ENCODE measurements at places on chromosomes 5 and 9.

DNA sequence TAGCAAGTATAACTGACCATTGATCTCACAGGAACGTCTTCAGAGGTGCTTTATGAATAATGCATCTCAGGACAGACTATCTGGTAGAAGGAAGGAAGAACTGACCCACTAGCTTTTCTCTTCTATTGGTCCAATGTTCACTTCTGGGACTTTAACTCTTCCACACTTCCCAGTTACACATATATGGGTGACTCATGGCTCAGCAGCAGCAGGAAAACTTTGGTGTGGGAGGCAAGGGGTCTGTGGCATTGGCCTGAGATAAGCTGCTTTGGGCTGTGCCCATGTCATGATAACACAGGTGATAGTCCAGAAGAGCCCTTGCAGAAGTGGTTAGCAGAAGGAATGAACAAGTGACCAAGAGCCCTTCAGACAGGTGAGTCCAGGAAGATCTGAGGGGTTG is 148.8 kb downstream of the RAB3C start:
- no peak for DNase-seq

GRCh38 chr9:135779571-135779970 is 77.6 kb downstream of the KCNT1 start:
- DNase-seq: no peak

- no peak for DNase-seq
Measured at GRCh38 chr5:157857816-157858526, 974 bp downstream of the CLINT1 start.

GRCh38 chr5:73154208-73155006 is 18.6 kb upstream of the TMEM174 start:
- no peak for DNase-seq

GRCh38 chr5:107011605-107012004 is 659.1 kb downstream of the EFNA5 start:
- DNase-seq: no peak

GRCh38 chr5:10333154-10334006 is 20.1 kb upstream of the MARCHF6 start:
- peak; percentile 69 for DNase-seq

DNA sequence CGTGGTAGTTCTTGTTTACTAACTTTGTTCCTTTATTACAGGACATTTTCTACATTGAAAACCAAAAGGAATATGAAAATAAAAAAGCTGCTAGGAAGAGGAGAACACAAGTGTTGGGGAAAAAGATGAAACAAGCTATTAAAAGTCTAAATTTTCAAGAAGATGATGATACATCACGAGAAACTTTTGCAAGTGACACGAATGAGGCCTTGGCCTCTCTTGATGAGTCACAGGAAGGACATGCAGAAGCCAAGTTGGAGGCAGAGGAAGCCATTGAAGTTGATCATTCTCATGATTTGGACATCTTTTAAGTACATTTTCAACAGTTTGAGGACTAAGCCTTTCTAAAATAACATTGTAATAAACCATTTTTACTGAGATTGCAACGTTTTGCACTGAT is 23.8 kb downstream of the PHAX start:
- DNase-seq: no peak

GRCh38 chr5:16574789-16575721 is 41.7 kb downstream of the RETREG1 start:
- DNase-seq: no peak

GRCh38 chr9:8876303-8876702 is 1076.7 kb upstream of the DMAC1 start:
- no peak for DNase-seq

DNA sequence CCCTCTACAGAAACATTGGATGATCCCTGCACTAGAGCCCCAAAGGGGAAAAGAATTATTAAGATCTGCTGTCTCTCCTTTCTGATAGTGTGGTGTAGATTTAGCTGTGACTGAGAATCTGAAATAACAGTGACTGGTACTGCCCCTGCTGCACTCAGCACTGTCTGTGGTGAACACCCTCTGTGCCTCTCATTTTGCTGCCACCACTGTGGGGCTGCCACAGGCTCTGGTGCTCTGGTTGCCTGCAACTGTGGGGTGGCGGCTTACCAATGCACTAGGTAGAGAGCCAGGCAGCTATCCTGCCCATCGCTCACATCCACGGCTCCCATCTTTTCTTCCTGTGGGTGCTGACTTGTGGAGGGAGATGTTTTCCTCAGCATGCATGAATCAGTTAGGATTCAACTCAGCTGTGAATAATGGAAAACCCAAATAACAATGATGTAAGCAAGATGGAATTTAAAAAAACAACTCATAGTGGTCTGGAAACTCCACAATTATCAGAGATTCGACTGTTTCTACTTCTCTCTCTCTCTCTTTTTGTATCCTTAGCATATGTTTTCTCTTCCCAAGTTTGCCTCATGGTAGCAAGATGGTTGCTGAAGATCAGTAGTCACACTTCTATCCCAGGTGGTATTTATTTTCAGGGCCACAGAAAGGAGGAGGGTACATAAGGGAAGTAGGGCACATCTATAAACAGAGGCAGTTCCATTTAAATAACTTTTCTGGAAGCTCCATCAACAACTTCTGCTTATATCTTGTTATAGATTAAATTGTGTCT is 99.8 kb upstream of the DAP start:
- no peak for DNase-seq

- no peak for DNase-seq
Measured at GRCh38 chr5:52449516-52449915, 338.2 kb upstream of the ITGA1 start.

DNA sequence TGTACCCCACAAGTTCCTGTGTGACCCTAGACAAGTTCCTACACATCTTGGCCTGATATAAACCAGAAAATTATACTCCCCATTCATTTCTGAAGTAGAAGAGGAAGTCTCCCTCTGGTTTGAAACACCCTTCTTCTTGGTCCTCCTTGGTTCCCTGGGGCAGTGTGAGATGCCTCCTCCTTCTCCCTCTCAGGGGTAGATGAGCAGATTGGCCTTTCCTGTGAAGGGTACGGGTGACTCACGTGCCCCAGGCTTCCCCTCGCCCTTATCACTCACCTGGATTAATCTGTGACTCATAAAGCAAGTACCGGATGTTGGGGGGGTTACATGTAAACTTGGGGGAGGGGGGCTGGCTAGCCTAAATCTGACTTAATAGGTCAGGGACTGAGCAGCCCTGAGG is 11.1 kb upstream of the AQP3 start:
- DNase-seq: no peak

DNA sequence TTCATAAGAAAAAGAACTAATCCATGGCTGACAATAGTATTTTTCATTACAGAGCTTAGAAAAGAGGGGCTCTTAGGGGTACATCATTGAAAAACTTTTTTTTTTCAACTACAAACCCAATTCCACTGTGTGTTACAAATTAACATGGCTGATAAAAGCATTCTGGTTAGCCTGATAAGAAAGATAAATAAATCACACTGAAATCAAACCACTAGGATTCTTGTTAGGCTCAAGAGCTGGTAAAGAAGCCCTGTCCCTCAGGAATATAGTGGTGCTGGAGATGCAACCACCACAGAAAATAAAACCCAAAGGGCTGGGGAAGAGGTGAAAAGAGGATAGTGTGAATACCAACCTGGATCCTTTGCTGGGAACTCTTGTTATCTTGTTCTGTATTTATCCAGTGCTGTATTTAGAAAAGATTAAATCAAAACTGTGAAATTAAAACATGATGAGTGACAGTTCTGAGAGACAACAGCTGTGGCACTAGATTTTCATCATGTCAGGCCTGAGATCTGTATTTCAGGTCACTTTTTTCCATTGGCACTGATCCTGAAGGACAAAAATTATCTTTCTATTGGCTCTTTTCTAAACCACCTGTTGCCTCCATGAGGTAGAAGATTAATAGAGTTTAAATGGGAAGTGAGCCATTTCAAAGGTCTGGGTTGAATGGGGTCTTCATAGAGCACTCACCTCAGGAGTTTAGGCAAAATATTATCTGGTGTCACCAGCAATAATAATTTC is 118.6 kb downstream of the ARRDC3 start:
- no peak for DNase-seq

DNA sequence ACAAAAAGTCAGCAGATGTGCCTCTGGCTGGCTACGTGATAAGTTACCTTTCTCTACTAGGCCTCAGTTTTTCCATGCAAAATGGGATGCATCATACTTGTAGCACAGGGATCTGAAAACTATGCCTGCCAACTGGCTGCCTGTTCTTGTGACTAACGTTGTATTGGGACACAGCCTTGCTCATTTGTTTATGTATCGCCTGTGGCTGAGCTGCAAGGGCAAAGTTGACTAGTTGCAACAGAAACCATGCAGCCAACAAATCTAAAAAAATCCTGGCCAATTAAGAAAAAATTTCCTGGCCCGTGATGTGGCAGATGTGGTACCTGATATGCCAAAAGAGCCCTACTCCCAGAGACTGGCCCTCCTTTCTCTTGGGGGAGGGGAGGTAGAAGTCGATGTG is 131.3 kb downstream of the SEC61B start:
- DNase-seq: no peak

- no peak for DNase-seq
Measured at GRCh38 chr9:750249-750967, 91.1 kb upstream of the DMRT1 start.

DNA sequence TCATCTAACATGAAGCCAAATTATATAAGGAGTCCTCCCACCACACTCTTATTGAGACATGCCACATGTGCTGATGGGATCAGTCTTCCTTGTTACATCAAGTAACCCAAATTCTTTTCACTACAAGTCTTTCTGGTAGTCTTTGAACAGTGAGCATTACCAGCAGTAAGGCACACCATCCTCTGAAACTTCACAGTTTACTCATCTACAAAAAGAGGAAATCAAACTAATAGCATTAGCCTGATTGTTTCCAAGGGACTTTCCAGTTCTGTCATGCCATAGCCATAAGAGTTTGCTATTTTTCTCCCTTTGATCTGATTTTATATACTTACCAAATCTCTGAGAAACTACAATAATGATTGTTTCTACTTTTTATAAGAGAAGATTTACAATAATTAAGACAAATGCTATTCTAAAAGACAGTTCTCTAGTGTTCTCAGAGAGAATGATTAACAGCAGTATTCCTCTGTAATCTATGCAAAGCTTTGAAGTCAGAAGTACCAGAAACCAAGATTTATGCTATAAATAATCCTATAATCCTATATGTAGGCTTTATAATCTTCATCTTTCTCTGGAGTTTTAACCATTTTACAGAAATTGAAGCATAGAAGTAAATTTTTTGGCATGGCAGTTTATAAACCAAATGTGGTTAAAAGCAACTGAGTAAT is 166.2 kb upstream of the ACO1 start:
- DNase-seq: no peak

GRCh38 chr5:168434001-168434400 is 52.3 kb upstream of the RARS1 start:
- DNase-seq: no peak

DNA sequence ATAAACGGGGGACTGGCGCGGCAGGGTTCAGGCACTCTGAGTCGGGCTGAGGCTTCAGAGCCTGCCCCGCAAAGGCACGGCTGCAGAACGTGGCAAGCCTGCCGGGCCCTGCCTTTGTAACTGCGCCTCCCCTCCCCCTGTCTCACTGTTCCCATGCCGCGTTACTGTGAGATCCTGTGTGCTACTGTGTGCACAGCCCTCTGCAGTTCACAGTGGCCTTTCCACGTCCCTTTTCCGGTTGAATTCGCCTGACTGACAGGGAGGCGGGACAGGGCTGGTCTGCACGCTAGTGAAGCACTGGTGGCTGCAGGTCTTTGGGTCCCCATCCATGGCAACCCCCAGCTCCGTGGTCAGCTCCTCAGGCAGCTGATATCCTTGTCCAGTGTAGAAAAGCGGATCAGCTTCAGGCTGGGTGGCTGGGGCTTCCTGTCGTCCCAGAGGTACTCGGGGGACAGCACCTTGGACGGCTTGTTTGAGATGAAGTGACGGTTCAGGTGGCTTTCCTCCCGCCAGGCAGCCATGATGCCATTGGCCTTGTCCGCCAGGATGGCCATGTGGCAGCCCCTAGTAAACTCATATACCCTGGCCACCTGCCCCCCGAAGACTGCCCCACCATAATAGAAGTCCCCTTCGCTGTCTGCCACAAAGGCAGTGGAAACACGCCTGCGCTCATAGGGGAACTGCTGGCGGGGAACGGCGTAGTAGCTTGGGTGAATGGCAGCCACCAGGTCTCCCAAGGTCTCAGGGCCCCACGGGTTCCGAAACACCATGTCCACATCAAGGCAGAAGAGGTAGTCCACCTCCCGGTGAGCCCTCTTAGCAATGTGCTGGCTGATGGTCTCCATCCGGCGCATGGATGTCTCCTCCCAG is 10.3 kb downstream of the GBGT1 start:
- no peak for DNase-seq

GRCh38 chr5:130136300-130136699 is 232.0 kb downstream of the CHSY3 start:
- DNase-seq: no peak

- peak; percentile 70 for DNase-seq
Measured at GRCh38 chr9:94945197-94946144, 219.0 kb downstream of the AOPEP start.

GRCh38 chr5:178668579-178668978 is 41.7 kb upstream of the CLK4 start:
- no peak for DNase-seq

DNA sequence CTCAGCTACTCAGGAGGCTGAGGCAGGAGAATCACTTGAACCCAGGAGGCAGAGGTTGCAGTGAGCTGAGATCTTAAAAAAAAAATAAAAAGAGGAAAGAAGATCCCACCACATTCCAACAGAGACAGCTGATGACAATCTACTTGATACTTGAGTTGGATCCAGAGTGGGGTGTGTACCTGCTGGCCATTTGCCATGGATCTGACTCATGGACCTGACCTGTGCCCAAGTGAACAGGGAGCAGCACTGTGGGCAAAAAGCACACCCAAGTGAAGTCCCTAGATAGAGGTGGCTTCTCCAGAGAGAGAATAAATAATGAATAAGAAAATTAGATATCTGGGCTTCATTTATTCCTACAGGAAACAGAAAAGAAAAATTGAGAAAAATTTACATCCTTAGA is 81.2 kb upstream of the MIER3 start:
- DNase-seq: no peak

- DNase-seq: no peak
Measured at GRCh38 chr5:128770907-128771306, 194.4 kb upstream of the SLC27A6 start.

DNA sequence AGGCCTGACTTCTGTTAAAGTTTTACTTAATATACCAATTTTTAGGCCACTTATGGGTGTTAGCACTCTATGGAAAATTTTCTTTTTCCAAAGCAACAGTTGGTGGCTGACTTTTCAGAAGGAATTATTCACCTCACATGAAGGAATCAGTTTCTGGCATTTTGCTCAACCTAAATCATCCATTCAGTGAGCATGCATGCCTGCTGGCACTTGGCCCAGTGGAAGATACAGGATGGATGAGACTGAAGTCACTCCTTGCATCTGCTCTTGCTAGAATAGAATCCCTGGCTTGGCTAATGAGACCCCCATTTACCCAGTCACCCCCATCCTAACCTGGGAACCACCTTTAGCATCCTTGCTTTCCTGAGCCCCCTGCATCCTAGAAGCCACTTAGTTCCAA is 131.7 kb downstream of the WDR41 start:
- no peak for DNase-seq
